Umbilical cord (tissue), 2 donors: ENCODE measurements at places on chromosomes 11 and 22. TPM values are rescaled to one million over a fixed set of nuclear protein-coding genes. Genes with fewer than 3 reads are reported as not detected.

GRCh38 chr22:45453764-45454163 is 40.3 kb downstream of the RIBC2 start:
- DNase-seq, result no peak

GRCh38 chr11:75598264-75598663 is 36.2 kb downstream of the SERPINH1 start:
- no peak for DNase-seq

- no peak for DNase-seq
Observed at GRCh38 chr11:12784987-12785386, 110.8 kb downstream of the TEAD1 start.

MDK gene
- total RNA-seq, result 78.0 TPM

DNA sequence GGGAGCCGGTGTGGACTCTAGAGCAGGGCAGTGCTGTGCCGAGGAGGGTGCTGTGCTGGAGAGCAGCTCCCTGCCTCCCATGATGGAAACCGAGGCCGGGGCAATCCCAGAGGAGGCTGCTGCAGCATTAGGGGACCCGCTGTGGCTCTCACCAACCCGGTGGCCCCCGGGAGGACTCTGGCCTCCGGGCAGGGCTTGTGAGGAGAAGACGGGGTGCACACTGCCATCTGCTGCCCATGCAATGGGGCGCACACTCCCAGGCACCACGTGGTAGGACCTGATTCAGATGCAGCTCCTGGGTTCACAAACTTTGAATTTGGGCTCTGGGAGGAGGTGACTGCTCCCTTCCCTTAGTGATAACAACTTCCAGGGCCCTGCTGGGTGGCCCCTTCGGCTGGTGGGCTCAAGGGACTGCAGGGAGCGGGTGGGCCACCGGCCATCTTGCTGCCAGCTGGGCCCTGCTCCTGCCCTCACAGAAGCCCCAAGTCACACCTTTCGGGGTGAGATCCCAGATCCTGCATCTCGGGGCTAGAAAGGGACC is 93.8 kb upstream of the FGF3 start:
- DNase-seq, result no peak

GRCh38 chr22:42645341-42645937 is 3.8 kb downstream of the CYB5R3 start:
- DNase-seq, result peak; percentile 57

DNA sequence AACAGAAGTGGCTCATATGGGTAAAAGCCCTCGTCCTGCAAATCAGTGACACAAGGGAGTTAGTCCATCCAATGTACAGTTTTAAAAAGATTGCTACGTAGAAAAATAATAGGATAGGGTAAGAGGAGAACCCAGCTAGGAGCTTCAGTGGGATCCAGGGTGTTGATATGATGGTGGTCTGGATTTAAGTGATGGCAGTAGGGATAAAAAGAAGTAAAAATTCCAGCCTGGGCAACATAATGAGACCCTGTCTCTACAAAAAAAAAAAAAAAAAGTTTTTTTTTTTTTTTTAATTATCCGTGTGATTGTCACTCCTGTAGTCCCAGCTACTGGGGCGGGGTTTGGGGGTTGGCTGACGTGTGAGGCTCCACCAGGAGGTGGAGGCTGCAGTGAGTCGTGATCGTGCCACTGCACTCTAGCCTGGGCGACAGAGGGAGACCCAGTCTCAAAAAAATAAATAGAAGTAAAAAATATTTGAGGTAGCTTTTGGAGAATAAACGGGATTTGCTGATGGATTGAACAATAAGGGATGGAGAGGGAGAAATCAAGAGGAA is 7.0 kb upstream of the L3MBTL2 start:
- DNase-seq, result no peak
